ENCODE measurements at places on chromosomes 13 and 19. TPM values are rescaled to one million over a fixed set of nuclear protein-coding genes. Genes with fewer than 3 reads are reported as not detected.

Gene PBX4
- total RNA-seq = 4.1 TPM

Gene PRODH2
- 0.19 TPM for total RNA-seq

DNA sequence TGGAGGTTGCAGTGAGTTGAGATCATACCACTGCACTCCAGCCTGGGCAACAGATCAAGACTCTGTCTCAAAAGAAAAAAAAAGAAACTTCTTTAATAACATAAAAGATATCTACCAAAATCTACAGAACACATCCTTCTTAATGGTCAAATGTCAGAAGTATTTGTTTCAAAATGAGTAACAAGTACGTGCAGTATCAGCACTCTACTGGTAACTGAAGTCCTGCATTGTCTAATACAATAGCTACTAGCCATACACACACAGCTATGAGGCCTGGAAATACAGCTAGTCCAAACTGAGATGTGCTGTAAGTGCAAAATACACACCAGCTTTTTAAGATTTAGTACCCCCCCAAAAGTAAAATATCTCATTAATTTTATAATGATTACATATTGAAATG, 88.1 kb downstream of the TSC22D1 start:
- H3K27ac ChIP-seq = no peak overlapping the region
- no peaks in the 10 kb centered on the region for H3K27me3 ChIP-seq
- no peak overlapping the region for H3K4me3 ChIP-seq
- no peak for DNase-seq

DNA sequence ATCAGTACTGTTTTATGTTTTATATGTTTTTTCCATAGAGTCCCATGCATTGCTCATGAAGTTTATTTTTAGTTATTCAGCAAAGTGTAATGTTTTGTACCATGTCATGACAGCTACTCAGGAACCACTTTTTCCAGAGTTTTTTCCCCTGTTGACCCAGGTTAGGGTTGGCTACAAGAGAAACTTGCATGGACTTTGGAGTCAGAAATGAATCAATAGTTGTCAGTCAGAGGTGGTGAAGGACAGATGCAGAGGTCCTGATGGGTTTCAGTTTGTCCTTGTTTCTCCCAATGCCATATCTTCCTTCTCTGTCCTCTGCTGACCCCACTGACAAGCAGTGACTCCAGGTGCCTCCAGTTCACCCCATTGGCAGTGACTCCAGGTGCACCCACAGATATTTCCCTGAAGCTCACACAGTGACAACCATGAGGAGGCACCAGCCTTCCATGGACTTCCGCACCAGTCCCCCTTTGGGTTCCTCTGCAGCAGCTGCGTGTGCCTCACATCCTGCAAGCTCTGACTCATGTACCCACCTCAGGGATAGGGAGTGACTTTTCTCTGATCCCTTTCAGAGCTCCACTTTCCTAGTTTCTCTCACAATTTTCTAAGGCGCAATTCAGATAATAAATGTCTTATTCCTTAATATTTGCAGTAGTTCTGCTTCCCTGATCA, 92.1 kb downstream of the AKAP11 start:
- no peak for DNase-seq
- H3K4me3 ChIP-seq = no peak overlapping the region
- H3K4me1 ChIP-seq = peaks cover 25% of the 10 kb centered on the region
- H3K27me3 ChIP-seq = no peaks in the 10 kb centered on the region
- H3K36me3 ChIP-seq = no peaks in the 10 kb centered on the region

GRCh38 chr13:95083758-95084157, 217.5 kb downstream of the ABCC4 start:
- no peak for DNase-seq
- no peaks in the 10 kb centered on the region for H3K36me3 ChIP-seq
- no peak overlapping the region for H3K4me3 ChIP-seq
- H3K27me3 ChIP-seq = no peaks in the 10 kb centered on the region
- H3K4me1 ChIP-seq = no peaks in the 10 kb centered on the region

- no peak for DNase-seq
- no peaks in the 10 kb centered on the region for H3K27me3 ChIP-seq
- no peaks in the 10 kb centered on the region for H3K36me3 ChIP-seq
- H3K4me3 ChIP-seq = no peak overlapping the region
- no peaks in the 10 kb centered on the region for H3K4me1 ChIP-seq
- no peak overlapping the region for H3K27ac ChIP-seq
Measured at GRCh38 chr13:74210693-74211393, 76.6 kb upstream of the KLF12 start.

- peak overlapping the region; percentile 93 for H3K27ac ChIP-seq
- DNase-seq = no peak
- peak overlapping the region; percentile 48 for H3K4me3 ChIP-seq
Measured at GRCh38 chr13:30466841-30467252, 1.1 kb upstream of the HMGB1 start.

DNA sequence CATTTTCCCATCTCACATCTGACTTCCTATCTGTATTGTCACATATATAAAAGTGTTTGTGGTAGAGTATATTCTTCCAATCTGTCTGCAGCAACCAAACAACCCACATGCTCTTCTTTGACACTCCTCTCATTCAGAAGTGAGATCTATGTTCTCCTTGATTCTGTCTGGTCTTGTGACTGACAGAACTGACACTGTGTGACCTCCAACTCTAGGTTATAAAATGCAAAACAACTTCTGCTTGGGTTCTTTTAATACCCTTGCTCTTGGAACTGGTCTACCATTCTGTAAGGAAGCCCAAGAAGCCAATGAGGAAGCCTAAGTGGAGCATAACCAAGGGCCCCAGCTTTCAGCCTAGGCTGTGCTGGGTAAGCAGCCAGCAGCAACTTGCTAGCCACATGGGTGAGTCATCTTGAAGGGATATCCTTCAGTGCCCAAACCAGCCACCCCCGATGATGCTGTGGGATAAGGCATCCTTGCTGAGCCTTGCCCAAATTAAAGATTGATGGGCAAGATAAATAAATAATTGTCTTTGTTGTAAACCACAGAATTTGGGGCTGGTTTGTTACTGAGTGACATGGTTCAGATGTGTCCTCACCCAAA, 18.4 kb upstream of the ITM2B start:
- no peak for DNase-seq
- no peaks in the 10 kb centered on the region for H3K4me1 ChIP-seq
- no peak overlapping the region for H3K27ac ChIP-seq
- no peaks in the 10 kb centered on the region for H3K27me3 ChIP-seq
- no peak overlapping the region for H3K4me3 ChIP-seq

DNA sequence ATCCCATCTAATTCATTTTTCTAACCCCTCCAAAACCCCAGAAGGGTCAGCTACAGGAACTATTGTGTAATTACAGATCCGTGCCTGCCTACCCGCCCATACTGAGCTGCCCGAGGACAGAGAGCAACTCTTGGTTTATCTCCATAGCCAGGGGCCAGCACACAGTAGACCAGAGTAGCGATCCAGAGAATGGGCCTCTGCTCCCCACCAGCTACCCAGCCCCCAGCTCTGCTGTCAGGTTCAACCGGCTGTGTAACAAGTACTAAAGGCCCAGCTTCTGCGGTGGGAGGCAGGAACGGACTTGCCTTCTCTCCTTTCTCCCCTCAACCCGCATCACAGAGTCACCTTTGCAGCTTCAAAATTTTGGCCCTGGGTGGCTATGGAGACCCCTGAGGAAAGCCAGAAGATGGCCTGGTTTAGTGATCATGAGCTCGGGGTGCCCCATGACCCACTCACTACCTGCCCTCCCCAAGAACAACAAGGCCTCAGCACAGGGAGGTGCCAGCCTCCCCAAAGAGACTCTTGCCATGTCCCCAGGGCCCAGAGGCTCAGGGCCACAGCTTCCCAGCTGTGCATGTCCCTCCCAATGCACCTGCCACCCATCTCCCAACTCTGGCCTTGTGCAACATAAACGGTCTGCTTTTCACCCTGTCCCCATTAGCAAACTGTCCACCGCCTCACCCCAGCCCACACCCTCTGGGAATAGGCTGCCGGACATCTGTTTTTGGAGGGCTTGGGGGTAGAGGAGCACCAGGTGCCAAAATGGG, 5.7 kb downstream of the CALM3 start:
- H3K27ac ChIP-seq = no peak overlapping the region
- no peaks in the 10 kb centered on the region for H3K27me3 ChIP-seq
- H3K4me1 ChIP-seq = peaks cover 46% of the 10 kb centered on the region

DNA sequence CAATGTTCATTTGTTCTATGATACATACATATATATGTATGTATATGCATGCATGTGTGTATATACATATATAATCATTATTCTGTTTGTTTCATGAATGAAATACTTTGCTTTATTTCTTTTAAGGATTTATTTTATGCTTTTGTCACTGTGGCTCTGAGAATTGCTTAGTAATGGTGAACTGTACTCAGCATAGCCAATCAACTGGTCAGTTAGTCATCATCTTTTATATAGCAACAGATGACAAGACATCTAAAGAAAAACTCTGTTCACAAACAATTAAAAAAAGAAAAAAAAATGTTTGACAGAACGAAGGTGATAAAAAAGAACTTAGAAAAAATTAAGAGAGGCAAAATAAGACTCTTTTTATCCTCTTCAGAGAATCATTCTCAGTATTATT, 1440.3 kb downstream of the PCDH9 start:
- no peak overlapping the region for H3K4me3 ChIP-seq
- H3K27me3 ChIP-seq = no peaks in the 10 kb centered on the region
- no peak overlapping the region for H3K27ac ChIP-seq

DNA sequence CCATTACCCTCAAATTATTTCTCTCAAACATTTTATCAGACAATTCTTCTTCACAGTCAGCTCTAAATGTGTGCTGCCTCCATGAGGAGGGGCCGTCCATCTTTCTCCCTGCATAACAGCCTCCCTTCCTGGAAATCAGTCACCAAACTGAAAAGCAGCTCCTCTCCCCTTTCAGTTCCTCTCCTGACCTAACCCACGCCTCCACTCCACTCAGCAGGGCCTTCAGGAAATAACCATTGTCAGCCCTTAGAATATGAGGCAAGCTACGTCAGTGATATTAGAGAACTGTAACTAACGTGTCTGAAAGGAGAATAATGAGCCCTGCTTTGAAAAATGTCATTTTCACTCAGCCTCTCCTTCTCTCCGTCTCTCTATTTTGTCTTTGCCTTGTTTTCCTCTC, 116.2 kb downstream of the OLFM4 start:
- H3K4me1 ChIP-seq = no peaks in the 10 kb centered on the region
- H3K4me3 ChIP-seq = no peak overlapping the region
- DNase-seq = no peak
- no peak overlapping the region for H3K27ac ChIP-seq

Measured in thymus (tissue), 14 donors.